Dorsolateral prefrontal cortex (tissue), 122 donors: ENCODE measurements at places on chromosomes 6 and 20. TPM values are rescaled to one million over a fixed set of nuclear protein-coding genes. Genes with fewer than 3 reads are reported as not detected.

CRIP3 gene
- 14.6 TPM for total RNA-seq

DSTN gene
- 141 TPM for total RNA-seq

OPRM1 gene
- 21.6 TPM for total RNA-seq

RAET1G gene
- total RNA-seq = not detected

KCNB1 gene
- 124 TPM for total RNA-seq

NHSL1 gene
- total RNA-seq = 14.4 TPM

BFSP1 gene
- 4.0 TPM for total RNA-seq

ZC2HC1B gene
- total RNA-seq = not detected

PPDPF gene
- 223 TPM for total RNA-seq

SLC26A8 gene
- 6.2 TPM for total RNA-seq

LSM2 gene
- 20.9 TPM for total RNA-seq

ZNF334 gene
- 13.4 TPM for total RNA-seq
